ENCODE measurements at places on chromosomes 6 and 20. TPM values are rescaled to one million over a fixed set of nuclear protein-coding genes. Genes with fewer than 3 reads are reported as not detected.

The METTL24 gene
- not detected for polyA plus RNA-seq

The TPX2 gene
- 2.1 TPM for polyA plus RNA-seq

The FAM209B gene
- polyA plus RNA-seq: not detected

The CPNE5 gene
- 9.5 TPM for polyA plus RNA-seq

The CASS4 gene
- not detected for polyA plus RNA-seq

The SYCP2 gene
- polyA plus RNA-seq: 1.4 TPM

The IRF4 gene
- not detected for polyA plus RNA-seq

The UBD gene
- polyA plus RNA-seq: not detected

The DLK2 gene
- 19.8 TPM for polyA plus RNA-seq

The LGSN gene
- polyA plus RNA-seq: not detected

The TRDN gene
- not detected for polyA plus RNA-seq

The TLDC2 gene
- polyA plus RNA-seq: not detected

The RMND1 gene
- 35.3 TPM for polyA plus RNA-seq

The GTSF1L gene
- not detected for polyA plus RNA-seq

The C6orf120 gene
- polyA plus RNA-seq: 17.8 TPM

The SCAND1 gene
- 194 TPM for polyA plus RNA-seq

The KCNG1 gene
- 2.1 TPM for polyA plus RNA-seq

The B3GAT2 gene
- polyA plus RNA-seq: 5.6 TPM

The PRRT1 gene
- 0.22 TPM for polyA plus RNA-seq

The LTB gene
- not detected for polyA plus RNA-seq

The MMP24 gene
- polyA plus RNA-seq: 68.9 TPM

The ANKEF1 gene
- polyA plus RNA-seq: 3.5 TPM

The PEX3 gene
- 26.2 TPM for polyA plus RNA-seq

The DYNLT1 gene
- polyA plus RNA-seq: 280 TPM

The KCNK16 gene
- not detected for polyA plus RNA-seq

The IER3 gene
- polyA plus RNA-seq: 3.0 TPM

The NOX3 gene
- polyA plus RNA-seq: 0.11 TPM

The FAM83C gene
- polyA plus RNA-seq: not detected

The PROKR2 gene
- polyA plus RNA-seq: not detected

The TNXB gene
- 3.6 TPM for polyA plus RNA-seq

The DNMT3B gene
- 9.0 TPM for polyA plus RNA-seq

The HTR1B gene
- polyA plus RNA-seq: 0.58 TPM

The TMEM244 gene
- not detected for polyA plus RNA-seq

The CUL9 gene
- polyA plus RNA-seq: 79.0 TPM

All from neural cell (in vitro differentiated cells).